ENCODE measurements at places on chromosomes 7 and 10. TPM values are rescaled to one million over a fixed set of nuclear protein-coding genes. Genes with fewer than 3 reads are reported as not detected.

DNA sequence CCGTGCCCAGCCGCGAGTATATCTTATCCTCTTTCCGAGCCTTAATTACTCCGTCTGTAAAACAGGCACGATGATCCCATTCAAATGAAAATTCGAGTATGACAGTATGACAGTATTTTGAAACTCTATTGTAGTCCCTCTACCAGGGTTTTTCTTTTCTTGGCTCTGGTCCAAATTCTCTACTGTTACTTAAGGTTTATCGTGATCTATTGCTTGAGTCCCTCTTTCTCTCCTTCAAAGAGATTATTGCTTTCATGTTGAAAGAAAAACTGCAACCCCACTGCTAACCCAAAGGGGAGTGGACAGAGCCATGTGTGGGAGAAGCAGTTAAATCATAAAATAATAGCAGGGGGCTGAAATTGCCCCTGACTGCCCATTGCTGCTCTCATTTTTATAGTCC lies 1156.6 kb upstream of the AUTS2 start:
- H3K27ac ChIP-seq, result no peak overlapping the region
- DNase-seq, result no peak

The CTAGE6 gene
- 1.8 TPM for total RNA-seq

DNA sequence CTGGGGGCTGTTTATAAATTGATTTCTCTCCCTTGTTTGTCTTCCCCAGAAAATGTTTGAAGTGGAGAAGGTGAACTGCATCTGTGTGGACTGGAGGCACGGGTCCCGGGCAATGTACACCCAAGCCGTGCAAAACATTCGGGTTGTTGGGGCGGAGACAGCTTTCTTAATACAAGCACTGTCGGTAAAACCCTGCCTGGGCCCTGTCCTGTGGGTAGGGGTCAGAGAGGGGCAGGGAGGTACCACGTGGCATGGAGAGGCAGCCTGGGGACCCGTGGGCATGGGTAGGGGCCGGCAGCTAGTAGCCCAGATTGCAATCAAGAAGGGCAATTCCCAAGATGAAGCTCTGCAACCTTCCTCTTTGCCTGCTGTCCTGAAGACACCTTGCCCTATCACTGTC lies 6.1 kb downstream of the PNLIPRP2 start:
- no peak for DNase-seq
- H3K36me3 ChIP-seq, result no peaks in the 10 kb centered on the region
- H3K27ac ChIP-seq, result no peak overlapping the region

DNA sequence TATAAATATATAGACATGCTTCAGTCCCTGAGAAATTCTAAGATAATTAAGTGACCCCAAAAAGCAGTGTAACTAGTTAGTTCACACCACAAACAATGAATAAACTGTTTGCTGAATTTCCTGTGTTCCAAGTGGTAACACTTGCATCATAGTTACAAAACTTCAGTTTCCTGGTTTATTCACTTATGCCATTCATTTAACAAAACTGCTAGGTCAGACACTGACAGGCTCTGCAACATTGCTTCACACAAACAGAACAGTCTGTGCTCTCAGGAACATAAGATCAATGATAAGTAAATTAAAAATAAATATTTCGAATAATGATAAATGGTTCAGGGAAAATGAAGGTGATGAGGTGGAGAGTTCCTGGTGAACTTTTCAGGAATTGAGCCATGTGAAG lies 133.3 kb upstream of the NAMPT start:
- no peaks in the 10 kb centered on the region for H3K27me3 ChIP-seq
- no peak overlapping the region for H3K27ac ChIP-seq
- H3K4me1 ChIP-seq, result no peaks in the 10 kb centered on the region
- H3K36me3 ChIP-seq, result no peaks in the 10 kb centered on the region

GRCh38 chr10:59718257-59718656 lies 8.6 kb upstream of the SLC16A9 start:
- no peak for DNase-seq
- H3K27me3 ChIP-seq, result peaks cover 3% of the 10 kb centered on the region
- no peak overlapping the region for H3K4me3 ChIP-seq
- no peaks in the 10 kb centered on the region for H3K4me1 ChIP-seq

All from T-cell (primary cell).